ENCODE measurements at places on chromosomes 4 and X.
A peak's percentile ranks its signal among the peaks of the same experiment; 100 is the strongest.

- DNase-seq = no peak
These were observed 128.2 kb upstream of the OTUD4 start for GRCh38 chr4:145308598-145308997.

DNA sequence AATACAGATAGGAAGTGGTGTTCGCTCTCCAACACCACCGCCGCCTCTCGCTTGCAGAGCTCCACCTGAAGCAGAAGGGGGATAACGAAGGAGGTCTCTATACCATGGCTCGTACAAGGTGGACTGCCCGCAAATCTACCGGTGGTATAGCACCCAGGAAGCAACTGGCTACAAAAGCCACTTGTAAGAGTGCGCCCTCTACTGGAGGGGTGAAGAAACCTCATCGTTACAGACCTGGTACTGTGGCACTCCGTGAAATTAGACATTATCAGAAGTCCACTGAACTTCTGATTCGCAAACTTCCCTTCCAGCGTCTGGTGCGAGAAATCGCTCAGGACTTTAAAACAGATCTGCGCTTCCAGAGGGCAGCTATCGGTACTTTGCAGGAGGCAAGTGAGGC lies 5.2 kb upstream of the BMP15 start:
- DNase-seq = no peak

DNA sequence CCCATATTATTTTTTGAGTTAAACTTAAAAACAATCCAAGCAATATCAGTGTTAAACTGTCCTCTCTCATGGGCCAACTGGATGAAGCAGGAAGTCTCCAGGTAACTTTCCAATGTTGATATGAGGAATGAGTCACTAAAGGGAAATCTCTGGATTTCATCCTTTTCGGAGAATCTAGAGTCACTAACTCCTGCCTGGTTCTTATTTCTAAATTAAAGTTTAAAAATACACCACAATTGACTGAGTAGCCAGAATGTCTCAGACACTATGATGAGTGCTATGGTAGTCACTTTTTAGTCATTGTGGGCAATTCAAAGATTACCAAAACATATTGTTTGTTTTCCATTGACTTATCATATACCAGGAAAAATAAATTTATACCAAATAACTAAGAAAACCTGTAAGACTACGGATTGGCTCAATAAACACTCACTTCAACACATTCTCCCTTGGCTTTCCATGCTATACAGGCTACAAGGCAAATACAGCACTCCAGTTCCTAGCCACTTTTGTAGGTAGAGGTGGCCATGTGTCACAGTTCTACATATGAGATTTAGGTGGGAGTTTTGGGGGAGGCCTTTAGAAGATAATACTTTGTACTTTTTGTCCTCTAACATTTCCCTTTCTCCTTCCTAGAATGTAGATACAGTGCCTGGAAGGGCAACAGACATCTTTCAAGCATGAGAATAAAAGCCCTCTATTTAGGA lies 8.6 kb downstream of the SLC9B2 start:
- DNase-seq = no peak

- no peak for DNase-seq
These were observed 627 bp upstream of the HSD17B11 start for GRCh38 chr4:87391576-87392054.

- DNase-seq = no peak
These were observed 261.2 kb downstream of the TRIML1 start for GRCh38 chr4:188400451-188400850.

GRCh38 chr4:7187168-7187535 lies 5.2 kb upstream of the SORCS2 start:
- no peak for DNase-seq

GRCh38 chr4:7971881-7972500 lies 32.3 kb upstream of the AFAP1 start:
- no peak for DNase-seq

GRCh38 chr4:149293046-149293649 lies 522.5 kb downstream of the IQCM start:
- DNase-seq = no peak

DNA sequence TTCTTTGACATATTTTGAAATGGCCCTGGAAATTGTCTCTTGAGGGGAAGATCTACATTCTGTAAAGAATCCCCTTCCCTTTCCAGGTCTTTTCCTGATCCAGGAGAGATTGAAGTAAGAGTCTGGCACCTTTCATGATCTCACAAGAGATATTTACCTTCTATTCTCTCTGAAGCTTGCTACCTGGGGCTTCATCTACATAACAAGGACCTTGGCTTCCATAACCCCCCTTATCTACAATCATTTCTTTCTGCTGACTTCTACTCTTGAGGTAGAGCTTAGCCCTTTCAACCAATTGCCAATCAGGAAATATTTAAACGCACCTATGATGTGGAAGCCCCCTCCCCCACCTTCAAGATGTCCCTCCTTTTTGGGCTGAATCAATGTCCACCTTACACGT lies 383.7 kb upstream of the MAGEB18 start:
- DNase-seq = no peak

- DNase-seq = no peak
These were observed 85.9 kb upstream of the PAQR3 start for GRCh38 chr4:79025170-79025569.

GRCh38 chr4:2412534-2412884 lies 5.9 kb downstream of the ZFYVE28 start:
- DNase-seq = peak; percentile 65

- no peak for DNase-seq
These were observed 8.1 kb downstream of the DHRSX start for GRCh38 chrX:2492531-2493218.

- no peak for DNase-seq
These were observed 118.3 kb downstream of the DNAAF6 start for GRCh38 chrX:107324493-107325310.

- DNase-seq = no peak
These were observed 2.3 kb upstream of the CHIC2 start for GRCh38 chr4:54066718-54067129.

DNA sequence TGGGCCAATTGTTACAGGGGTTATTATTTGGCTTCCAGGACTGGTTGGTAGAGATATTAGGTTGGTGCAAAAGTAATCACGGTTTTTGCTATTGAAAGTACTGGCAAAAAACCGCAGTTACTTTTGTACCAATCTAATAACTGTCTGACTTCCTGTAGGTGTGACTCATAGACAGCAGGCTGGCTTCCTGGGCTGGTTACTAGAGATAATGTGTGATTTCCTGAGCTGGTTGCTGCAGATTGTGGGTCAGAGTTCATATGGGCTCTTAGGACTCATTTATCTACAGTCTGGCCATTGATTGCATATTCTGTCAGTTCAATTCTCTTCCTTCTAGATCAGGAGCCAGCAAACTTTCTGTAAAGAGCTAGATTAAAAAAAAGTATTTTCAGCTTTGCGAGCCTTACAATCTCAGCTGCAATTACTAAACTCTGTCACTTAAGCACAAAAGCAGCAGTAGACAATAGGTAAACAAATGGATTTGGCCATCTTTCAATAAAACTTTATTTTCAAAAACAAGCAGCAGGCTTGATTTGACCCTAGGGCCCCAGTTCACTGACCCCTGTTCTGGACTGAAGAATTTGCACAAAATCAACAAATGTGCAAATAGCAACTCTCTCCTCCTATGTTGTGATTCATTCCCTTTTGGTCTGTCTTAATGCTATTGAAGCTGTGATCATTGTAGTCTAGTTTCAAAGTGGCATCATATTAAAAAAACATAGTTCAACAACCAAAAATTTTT lies 50.8 kb upstream of the BOD1L1 start:
- DNase-seq = no peak

DNA sequence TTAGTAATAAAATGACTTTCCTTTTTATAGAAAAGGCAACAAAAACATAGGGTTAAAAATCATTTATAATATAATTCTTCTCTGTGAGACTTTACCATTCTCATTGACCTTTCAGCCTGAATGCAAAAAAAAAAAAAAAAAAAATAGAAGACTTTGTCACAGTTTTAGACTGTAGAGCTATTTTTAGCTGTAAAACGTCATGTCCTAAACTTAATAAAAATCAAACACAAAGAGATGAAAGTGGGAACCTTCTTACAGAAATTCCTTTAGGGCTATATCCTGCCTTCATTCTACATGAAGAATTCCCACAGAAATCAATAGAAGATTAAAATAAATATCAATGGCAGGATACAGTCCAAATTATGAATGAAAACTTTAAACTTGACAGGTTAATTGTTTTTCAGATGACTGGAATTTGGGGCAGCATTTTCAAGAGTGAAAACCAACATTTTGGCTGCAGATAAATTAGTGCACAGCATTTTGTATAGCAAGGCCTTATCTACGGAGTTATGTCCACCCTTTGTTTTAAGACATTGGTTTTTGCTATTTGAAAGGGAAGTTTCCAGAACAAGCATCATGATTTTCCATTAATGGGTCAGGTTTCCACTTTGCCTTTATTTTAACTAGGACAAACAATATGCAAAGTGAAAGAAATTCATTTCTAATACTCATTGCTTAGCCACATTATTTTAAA lies 219.5 kb downstream of the SPCS3 start:
- no peak for DNase-seq

DNA sequence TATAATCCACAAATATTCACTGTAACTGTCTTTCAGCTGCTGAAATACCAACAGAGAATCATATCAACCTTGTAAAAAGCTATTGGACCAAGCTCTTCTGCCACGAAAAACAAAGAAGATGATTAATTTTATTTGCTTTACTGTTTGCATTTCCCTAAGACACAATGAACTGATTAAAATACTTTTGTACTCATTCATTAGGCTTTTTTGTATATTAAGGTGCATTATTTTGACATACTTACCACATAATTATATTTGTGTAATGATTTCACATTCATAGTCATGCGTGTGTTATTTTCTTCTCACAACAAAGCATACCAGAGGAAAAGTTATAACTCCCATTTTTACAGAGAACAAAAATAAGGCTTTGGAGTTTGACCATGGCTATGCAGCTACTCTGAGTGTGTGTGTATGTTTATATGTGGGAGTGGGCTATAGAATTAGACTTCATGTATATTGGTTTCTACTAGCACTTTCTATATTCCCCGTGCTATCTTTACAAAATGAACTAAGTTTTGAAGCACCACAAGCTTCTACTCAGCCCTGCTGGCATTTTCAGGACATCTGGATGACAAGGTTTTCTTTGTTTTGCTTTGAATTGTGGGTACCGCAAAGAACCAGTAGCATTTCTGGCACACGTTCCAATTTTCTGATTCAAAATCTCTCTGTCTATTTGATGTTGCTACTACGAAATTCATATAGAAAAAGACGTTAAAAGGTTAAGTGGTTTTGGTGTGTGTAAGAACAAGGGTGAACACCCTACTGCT lies 11.0 kb upstream of the FGF5 start:
- no peak for DNase-seq
